Activated CD8-positive, alpha-beta T cell treated with anti-CD3 and anti-CD28 coated beads for 36 hours (primary cell): ENCODE measurements at places on chromosomes 3 and 15. TPM values are rescaled to one million over a fixed set of nuclear protein-coding genes. Genes with fewer than 3 reads are reported as not detected.

GRCh38 chr3:40649346-40649745 lies 124.6 kb downstream of the ZNF621 start:
- no peaks in the 10 kb centered on the region for H3K4me1 ChIP-seq
- no peak overlapping the region for H3K27ac ChIP-seq
- H3K36me3 ChIP-seq, result no peaks in the 10 kb centered on the region
- peaks cover 6% of the 10 kb centered on the region for H3K27me3 ChIP-seq
- DNase-seq, result no peak

DNA sequence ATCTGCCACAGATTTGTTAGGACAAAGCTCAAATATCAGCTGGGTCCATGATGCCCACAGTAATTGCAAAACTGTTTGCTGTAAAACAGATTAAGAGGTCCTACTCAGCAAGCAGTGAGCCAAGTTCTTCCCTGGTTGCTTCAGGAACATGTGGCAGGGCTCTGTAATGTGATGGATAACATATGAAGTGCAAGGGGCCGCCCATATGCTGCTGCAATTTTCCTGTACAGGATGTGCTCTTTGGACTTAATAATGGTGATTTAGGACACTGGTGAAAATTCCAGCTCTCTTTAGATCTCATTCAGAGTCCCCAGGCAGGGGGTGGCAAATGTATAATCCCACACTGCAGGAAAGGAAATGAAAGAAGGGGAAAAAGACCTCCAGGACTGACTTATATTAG lies 289.4 kb downstream of the LSAMP start:
- H3K4me1 ChIP-seq, result no peaks in the 10 kb centered on the region
- no peaks in the 10 kb centered on the region for H3K36me3 ChIP-seq
- no peak overlapping the region for H3K27ac ChIP-seq
- H3K4me3 ChIP-seq, result no peak overlapping the region
- no peaks in the 10 kb centered on the region for H3K27me3 ChIP-seq

GRCh38 chr3:147385059-147386012 lies 21.0 kb downstream of the ZIC4 start:
- H3K4me3 ChIP-seq, result no peak overlapping the region
- no peak for DNase-seq
- H3K4me1 ChIP-seq, result no peaks in the 10 kb centered on the region
- no peak overlapping the region for H3K27ac ChIP-seq

GRCh38 chr3:29242296-29242695 lies 38.6 kb upstream of the RBMS3 start:
- DNase-seq, result no peak
- no peaks in the 10 kb centered on the region for H3K4me1 ChIP-seq
- H3K27me3 ChIP-seq, result peaks cover 1% of the 10 kb centered on the region

DNA sequence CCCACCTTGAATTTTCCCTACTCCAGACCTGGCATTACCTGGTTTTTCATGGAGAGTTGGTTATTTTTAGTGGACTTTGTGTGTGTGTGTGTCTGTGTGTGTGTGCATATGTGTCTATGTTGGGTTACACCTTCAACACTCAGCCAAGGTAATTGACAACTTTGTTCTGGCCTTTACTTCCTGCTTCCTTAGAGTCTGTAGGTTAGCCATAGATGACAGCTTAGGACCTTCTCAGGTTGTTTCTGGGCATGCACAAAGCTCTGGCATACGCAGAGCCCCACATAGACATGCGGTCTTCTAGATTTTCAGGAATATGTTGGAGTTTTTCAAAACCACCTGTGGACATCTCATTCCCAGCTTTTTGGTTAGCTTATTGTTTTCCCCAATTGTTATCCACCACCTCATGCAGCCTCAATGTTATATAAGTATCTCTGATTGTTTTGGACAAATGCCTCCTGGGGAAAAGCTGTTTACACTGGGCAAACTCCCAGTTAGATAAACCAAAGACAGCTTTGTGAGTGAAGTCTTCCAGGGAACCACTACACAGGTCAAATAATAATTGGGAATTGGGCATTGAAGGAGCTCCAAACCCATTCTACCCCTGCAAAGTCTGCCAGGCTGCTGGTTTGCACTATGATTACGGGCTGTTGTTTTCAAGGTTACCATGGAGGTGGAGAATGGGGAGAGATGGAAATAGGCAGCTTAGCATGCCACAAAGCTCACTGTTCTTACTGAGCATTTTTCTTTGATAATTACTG lies 201.2 kb downstream of the ADAMTSL3 start:
- no peak overlapping the region for H3K4me3 ChIP-seq
- H3K4me1 ChIP-seq, result no peaks in the 10 kb centered on the region
- no peak for DNase-seq
- H3K27ac ChIP-seq, result no peak overlapping the region
- H3K27me3 ChIP-seq, result peaks cover 20% of the 10 kb centered on the region

DNA sequence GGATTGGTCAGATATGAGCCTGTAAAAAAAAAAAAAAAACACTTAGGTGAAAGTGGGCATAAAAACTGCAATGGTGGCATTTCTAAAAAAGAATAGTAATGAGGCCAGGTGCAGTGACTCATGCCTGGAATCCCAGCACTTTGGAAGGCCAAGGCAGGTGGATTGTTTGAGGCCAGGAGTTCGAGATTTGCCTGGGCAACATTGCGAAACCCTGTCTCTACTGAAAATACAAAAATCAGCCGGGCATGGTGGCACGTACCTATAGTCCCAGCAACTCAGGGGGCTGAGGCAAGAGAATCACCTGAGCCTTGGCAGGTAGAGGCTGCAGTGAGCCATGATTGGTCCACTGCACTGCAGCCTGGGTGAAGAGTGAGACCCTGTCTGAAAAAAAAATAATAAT lies 38.3 kb upstream of the BHLHE40 start:
- H3K27ac ChIP-seq, result no peak overlapping the region
- DNase-seq, result no peak
- no peaks in the 10 kb centered on the region for H3K36me3 ChIP-seq
- H3K27me3 ChIP-seq, result no peaks in the 10 kb centered on the region
- peaks cover 12% of the 10 kb centered on the region for H3K4me1 ChIP-seq

ALDH1A2 gene
- 0.47 TPM for total RNA-seq

HRG gene
- not detected for total RNA-seq

PPP1R14D gene
- total RNA-seq, result not detected

SERPINI1 gene
- 1.0 TPM for total RNA-seq
